Substantia nigra (tissue), 51 donors: ENCODE measurements at places on chromosomes 13 and 19.

DNA sequence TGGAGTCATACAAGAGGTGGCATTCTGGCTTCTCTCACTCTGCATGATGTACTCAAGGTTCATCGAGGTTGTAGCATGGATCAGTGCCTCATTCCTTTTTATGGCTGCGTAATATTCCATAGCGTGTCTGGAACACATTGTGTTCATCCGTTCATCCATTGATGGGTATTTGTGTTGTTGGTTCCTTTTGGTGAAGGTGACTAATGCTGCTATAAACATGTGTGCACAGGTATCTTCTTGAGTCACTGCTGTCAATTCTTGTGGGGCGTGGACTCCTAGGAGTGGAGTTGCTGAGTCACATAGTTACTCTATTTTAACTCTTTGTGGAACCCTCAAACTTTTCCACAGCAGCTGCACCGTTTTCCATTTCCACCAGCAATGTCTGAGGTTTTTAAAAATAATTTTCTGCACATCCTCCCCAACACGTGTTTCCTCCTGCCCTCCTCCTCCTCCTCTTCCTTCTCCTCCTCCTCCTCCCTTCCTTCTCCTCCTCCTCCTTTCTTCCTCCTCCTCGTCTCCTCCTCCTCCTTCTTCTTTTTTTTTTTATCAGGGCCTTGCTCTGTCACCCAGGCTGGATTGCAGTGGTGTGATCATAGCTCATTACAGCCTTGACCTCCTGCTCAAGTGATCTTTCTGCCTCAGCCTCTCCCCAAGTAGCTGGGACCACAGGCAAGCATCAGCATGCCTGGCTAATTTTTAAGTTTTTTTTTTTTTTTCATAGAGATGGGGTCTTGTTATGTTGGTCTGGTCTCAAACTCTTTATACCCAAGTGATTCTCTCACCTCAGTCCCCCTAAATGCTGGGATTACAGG is 2.0 kb upstream of the TMEM221 start:
- DNase-seq, result no peak

- no peak for DNase-seq
Observed at GRCh38 chr19:10104665-10105508, 1.3 kb upstream of the PPAN start.

- no peak for DNase-seq
Observed at GRCh38 chr19:591099-591958, 1.6 kb downstream of the HCN2 start.

- no peak for DNase-seq
Observed at GRCh38 chr13:25901460-25902376, 150.1 kb downstream of the SHISA2 start.
